Activated T-cell treated with anti-CD3 and anti-CD28 coated beads, Interleukin-2, amount 50 U/mL, for 4 hours (primary cell): ENCODE measurements at places on chromosomes 5 and 9. TPM values are rescaled to one million over a fixed set of nuclear protein-coding genes. Genes with fewer than 3 reads are reported as not detected.
A peak's percentile ranks its signal among the peaks of the same experiment; 100 is the strongest.

The IRF1 gene
- total RNA-seq, result 377 TPM

The HACD4 gene
- total RNA-seq, result 1.4 TPM

The GARNL3 gene
- total RNA-seq, result 0.66 TPM

The ELP1 gene
- total RNA-seq, result 33.2 TPM

The CAVIN4 gene
- total RNA-seq, result 0.24 TPM

The ANKRD18A gene
- 5.3 TPM for total RNA-seq

The DRD1 gene
- not detected for total RNA-seq

The TMEM215 gene
- not detected for total RNA-seq

The POMT1 gene
- total RNA-seq, result 16.5 TPM

The PCDHGB5 gene
- total RNA-seq, result 0.91 TPM

GRCh38 chr9:4334410-4334813 is 34.5 kb upstream of the GLIS3 start:
- no peak for DNase-seq

- DNase-seq, result no peak
Measured at GRCh38 chr5:144205141-144205551, 34.5 kb downstream of the KCTD16 start.

GRCh38 chr5:52887066-52887465 is 99.3 kb downstream of the ITGA1 start:
- DNase-seq, result no peak

DNA sequence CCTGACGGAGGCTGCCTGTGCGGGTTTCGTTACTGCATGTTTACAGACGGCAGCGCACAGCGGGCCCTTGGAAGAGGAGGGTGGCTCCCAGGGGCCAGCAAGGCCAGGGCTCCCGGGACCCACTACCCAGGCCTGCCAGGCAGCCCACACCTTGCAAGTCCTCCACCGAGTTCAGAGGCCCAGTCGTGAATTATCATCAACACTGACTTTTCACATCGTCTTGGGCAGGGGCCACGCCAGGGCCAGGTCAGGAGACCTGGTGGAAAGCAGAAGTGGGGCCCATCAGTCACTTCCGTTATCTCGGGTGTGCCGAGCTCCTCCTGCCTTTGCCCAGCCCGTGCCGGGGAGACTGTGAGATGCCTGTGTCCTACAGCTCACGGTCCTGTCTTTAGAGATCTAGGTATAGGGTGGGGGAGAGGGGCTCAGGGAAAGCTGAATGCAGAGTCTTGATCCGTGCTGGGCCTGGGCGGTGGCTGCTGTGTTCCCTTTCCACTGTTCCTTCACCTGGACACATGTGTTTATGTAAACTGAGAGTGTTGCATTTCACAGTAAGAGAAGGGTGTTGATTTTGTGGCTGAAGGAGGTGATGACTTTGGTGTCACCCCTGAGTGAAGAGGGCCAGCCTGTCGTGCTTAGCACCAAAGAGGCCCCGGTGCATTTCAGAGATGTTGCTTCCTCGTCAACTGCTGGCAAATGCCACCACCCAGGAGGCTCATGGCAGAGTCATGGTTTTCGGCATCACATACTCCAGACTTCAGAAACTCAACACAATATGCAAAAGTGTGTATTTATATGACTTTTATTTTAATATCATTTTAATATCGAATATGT is 175.2 kb downstream of the GAPVD1 start:
- no peak for DNase-seq

GRCh38 chr5:51746023-51746422 is 362.8 kb downstream of the ISL1 start:
- DNase-seq, result no peak

DNA sequence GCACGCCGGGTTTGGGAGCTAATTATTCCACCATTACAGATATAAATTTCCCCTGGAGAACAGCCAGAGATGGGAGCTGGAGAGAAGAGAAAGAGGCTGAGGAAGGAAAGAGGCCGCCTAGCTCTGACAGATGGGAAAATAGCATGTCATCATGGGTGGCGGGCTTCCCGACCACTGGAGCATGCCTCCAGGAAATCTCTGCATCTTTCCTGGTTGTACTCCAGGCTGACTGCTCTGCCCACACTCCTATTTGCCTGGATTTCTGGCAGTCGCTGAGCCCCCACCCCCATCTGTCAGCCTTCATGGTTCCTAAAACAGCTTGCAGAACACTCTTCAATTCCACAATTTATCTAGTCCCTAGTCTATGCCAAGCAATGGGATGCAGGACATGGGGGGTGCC is 14.3 kb upstream of the GABRP start:
- DNase-seq, result no peak

- no peak for DNase-seq
Measured at GRCh38 chr9:137673886-137674285, 55.1 kb downstream of the EHMT1 start.

DNA sequence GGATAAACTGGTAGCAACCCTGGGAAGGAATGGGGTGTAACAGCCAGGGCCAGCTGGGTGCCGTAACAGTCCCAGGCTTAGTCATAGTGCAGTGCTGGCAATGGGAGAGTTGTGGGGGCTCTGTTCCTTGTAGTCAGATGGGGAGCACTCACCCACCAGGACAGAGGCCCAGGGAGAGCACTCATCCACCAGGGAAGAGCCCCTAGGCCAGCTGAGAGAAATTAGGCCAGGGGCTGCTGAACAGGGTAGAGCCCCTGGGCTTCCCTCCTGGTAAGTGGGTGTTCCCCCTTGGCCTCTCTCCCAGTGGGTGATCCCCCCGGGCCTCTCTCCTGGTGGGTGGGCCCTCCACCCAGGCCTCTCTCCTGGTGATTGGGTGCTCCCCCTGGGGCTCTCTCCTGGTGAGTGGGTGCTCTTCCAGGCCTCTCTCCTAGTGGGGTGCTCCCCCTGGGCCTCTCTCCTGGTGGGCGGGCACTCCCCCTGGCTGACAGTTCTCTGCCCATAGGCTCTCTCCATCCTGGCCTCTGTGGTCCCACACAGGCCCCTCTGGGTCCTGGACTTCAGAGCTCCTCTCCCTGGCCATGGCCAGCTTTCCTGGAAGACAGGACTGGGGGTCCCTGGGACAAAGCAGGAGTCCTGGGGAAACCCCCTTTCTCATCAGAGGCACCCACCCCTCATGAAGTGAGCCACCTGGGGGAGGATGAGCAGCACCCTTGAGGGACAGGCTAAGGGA is 13.4 kb downstream of the FGD3 start:
- DNase-seq, result no peak

GRCh38 chr5:127834554-127834953 is 131.4 kb downstream of the CCDC192 start:
- DNase-seq, result no peak

DNA sequence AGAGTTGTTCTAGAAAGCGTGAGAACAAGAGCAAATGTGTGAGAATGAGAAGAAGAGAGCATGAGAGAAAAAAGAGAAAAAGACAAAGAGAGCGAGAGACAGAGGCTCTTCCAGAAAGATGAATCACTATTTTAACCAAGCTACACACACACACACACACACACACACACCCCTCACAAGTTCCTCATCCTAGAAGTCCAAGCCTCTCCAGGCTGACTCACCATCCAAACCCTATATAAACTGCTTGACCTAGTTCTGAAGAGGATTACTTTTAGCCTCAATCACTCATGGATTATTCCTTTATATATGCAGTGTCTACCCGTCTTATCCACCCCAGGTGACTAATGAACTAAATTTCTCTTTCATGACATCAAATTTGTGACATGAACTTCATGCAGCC is 37.6 kb downstream of the C9orf57 start:
- no peak for DNase-seq

- no peak for DNase-seq
Measured at GRCh38 chr5:125835293-125836172, 587.7 kb upstream of the GRAMD2B start.

DNA sequence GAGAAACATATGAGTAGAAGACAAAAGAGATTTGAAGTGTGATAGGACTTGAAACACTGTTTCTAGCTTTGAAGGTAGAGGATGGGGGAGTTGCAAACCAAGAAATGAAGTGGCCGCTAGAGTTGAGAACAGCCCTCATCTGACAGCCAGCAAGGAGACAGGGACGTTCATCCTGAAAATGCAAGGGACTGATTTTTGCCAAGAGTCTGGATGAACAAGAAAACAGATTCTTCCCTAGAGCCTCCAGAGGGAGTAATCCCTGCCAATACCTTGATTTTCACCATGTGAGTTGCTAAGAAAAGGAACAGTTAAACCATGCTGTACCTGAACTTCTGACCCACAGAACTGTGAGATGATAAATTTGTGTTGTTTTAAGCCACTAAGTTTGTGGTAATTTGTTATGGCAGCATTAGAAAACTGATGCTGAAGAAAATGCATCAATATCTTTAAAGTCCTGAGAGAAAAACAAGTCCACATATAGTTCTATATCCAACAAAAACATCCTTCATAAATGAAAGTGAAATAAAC is 154.0 kb upstream of the ADAMTSL1 start:
- DNase-seq, result no peak

DNA sequence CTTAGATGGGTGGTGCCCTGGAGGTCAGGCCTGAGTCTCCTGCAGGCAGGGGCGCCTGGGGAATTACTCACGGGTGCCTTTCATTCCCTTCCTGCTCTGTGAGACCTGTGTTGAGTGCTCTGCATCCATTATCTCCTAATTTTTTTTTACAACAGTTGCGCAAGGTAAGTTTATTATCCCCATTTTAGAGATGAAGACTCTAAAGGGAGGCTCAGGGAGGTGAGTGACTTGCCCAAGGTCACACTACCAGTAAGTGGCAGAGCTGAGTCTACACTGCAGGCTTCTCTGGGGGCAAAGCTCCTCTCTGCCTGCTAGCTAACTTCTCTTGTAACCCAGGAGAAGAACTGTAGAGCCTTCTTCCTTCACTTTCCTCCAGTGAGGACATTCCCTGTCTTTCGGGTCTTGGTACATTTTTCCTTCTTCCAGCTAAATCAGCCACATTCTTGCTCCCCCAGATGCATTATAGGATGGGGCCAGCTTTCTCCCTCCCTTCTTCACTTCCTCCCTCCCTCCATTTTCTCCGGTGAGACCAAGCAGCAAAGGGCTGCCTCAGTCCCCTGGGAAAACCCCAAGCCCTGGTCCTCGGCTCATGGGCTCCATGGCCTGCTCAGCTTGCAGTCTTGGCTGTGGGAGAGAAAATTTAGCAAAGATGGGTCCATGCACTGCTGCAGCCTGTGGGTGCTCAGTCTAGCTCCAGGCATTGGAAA is 1.8 kb downstream of the PRR7 start:
- no peak for DNase-seq

DNA sequence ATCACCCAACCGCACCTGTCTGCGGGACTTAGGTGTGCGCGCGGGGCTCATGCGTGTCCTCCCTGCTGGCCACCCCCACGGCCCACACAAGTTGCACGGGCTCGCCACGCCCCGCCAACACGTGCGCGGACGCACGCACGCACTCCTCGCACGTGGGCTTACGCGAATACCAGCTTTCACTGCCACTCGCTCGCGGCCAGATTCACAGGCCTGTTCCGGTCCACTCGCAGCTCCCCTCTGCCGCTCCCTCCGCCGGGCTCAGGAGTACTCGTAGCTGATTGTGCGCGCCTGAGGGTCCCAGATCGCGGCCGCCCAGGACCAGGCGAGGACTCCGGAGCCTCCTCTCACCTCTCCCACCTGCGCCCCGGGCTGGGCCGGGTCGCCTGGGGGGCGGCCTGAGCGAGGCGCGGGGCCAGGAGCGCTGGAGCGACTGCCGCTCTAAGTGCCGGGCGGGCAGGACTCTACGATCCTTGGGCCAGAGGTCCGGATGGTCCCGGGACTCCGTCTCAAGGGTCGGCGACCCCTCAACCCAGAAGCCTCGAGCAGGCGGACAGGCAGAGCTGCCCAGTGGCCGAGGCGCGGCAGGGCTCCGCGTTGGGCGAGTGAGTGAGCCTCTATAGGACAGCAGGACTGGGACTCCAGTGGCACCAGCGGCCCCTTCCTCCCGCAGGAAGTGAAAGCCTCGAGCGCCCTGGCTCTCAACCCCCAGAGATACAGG is 3.4 kb downstream of the PCDHGC5 start:
- DNase-seq, result peak; percentile 21

DNA sequence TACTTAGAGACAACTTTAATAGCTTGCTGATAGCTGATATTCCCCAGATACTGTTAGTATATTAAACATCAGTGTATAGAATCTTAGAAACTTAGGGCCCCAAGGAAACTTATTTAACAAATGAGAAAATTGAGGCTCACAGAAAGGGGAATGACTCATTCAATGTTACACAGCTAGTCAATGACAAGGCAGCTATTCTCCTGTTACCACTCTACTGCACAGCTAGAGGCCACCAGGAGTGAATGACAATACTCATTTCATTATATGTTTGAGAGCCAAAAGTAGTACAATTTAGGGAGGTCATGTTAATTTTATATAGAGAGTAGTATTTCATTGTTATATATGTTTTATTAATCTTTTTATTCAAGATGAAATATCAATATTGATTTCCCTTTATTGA is 33.2 kb upstream of the PCDHB1 start:
- no peak for DNase-seq

DNA sequence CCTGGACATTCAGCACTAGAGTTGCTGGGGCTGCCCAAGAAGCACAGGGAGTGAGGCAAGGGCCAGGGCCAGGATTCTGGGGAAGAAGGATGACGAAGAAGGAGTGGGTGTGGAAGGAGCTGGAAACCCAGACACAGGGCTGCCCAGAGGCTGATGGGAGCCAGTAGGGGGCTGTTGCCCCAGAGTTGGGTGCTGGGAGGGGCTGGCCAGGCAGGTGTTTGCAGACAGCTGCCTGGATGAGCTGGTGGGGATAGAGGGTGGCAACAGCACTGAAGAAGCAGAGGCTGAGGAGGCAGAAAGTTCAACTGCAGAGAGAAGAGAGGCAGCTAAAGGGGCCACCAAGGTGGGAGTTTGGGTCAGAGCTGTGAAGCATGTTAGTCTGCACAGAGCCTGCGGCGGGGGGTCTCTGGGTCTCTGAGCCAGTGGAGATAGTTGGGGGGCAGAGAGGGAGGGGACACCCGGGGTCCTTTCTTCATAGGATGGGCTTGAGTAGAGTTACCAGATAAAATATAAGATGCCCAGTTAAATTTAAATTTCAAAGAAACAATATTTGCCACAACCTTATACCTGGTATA is 2.5 kb upstream of the AQP7 start:
- DNase-seq, result no peak

- DNase-seq, result no peak
Measured at GRCh38 chr5:7667216-7667767, 183.6 kb downstream of the CFAP90 start.

- no peak for DNase-seq
Measured at GRCh38 chr9:3858961-3859360, 333.2 kb upstream of the RFX3 start.

DNA sequence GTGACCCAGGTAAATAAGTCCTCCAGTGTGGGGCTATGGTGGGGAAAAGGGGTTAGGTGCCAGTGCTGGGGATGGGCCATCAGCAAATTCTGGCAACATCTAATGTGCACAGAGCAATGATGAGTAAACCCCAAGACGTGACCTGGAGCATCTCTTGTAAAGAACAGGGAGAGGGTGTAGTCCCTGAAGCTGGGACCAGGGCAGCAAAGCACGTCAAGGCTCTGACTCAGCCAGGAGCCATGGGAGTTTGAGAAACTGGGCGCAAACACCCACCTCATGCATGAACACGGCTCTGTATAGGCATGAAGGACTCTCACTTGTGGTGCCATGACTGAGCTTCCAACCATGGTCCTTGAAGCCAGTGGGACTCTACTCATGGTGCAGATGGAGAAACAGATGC is 51.8 kb downstream of the DUSP1 start:
- no peak for DNase-seq

- no peak for DNase-seq
Measured at GRCh38 chr9:117768750-117769395, 64.7 kb downstream of the TLR4 start.

GRCh38 chr5:33649549-33650482 is 209.1 kb downstream of the TARS1 start:
- DNase-seq, result no peak

- DNase-seq, result no peak
Measured at GRCh38 chr5:16755641-16756040, 138.8 kb upstream of the RETREG1 start.

GRCh38 chr9:122059955-122060324 is 33.2 kb downstream of the TTLL11 start:
- no peak for DNase-seq
